Right renal cortex interstitium (tissue), 3 donors: ENCODE measurements at places on chromosomes 6 and 20.
A peak's percentile ranks its signal among the peaks of the same experiment; 100 is the strongest.

DNA sequence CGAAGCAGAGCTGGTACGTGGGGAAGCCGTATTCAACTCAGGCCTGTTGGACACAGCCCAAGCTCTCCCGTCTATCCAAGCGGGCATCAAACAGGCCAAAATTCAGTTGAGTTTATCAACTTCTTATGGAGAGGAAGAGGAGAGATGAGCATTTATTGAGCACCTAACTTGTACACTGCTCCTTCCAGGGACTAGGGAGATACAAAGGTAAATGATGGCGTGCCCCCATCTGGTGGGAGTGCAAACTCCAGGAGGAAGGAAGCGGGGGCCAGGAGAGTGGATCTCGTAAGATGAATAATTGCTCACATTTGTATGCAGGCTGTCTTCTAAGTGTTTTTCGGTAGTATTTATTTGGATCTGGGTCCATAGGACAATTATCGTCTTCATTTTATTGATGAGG is 146.6 kb downstream of the SOBP start:
- DNase-seq = no peak

DNA sequence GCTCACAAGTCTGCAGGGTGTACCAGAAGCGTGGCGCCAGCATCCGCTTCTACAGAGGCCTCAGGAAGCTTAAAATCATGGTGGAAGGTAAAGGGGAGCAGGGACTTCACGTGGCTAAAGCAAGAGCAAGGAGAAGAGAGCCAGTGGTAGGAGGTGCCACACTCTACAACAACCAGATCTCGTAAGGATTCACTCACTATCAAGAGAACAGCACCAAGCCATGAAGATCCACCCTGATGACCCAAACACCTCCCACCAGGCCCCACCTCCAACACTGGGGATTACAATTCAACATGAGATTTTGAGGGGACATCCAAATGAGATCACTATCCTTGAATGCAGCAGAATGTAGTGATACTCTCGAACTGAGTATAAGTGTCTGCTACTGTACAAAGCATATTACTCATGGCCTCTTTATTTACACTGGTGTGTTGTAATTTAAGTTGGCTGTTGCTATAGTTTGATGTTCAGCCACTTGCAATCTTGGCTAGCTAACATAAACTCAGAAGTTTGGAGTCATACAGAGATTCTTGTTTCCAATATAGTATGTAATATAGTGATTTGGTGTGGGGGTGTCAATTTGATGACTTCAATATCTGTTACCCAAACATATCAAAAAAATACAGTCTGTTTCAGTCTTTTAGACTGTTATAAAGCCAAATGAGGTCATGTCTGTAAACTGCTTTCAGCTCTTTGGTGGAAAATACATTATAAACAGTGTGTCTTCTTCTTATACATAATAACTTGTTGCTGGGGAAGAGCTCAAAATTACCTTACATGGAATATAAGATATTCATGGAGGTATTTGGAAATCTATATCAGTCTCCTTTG is 39.4 kb upstream of the MYLIP start:
- no peak for DNase-seq

DNA sequence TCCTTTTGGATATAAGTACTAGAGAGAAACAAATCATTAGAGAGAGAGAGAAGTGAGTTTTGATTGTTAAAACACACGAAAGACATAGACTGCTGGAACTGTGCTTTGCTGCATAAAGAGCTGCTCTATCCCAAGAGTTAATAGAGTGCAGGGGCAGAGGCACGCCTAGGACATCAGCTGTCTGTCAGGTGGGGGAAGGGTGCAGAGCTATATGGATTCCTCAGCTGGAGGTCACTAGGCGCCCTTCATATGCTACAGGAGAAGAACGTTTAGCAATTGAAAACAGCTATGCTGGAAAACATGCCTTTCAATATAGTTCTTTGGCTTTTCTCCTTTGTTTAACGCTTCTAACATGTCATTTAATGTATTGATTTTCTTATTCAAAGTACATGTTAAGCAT is 169.0 kb upstream of the MCHR2 start:
- no peak for DNase-seq

DNA sequence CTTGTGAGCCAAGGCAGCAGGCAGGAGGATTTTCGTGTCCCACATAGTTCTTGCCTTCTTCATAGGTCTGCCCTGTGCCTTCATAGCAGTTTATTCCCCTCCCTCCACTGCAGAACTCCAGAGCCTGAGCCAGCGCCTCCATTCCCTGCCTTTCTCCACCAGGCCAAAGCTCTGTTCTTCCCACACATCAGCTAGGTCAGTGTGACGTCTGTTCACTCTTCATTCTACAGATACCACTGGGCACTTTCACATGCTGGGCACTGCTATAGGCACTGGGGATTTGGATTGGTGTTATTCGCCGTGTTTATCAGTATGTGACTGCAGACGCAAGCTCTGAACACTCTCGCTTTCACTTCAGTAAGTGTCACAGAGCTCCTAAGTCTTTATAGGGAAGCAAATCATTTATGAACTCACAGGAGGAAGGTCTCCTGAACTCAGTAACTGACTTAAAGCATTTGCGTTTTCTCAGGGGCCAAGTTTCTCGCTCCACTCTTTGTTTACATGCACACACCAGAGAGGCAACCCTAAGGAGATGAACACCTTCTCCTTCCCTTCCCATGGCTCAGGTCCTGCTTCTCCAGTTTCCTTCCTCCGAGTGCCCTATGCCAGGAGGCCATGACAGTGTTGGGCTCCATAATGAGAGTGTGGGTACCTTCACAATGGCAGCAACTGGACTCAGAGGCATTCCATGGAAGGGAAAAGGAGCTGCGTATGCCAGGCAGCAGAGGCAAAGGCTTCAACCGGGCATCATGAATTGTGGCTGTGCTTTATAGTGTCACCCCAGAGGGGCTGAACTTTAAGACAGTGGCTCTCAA is 6.3 kb upstream of the APMAP start:
- DNase-seq = no peak

GRCh38 chr6:23140871-23141270 is 571.5 kb downstream of the HDGFL1 start:
- peak; percentile 6 for DNase-seq

GRCh38 chr6:121694801-121695251 is 259.4 kb downstream of the GJA1 start:
- DNase-seq = no peak

GRCh38 chr6:151213352-151213751 is 26.4 kb upstream of the AKAP12 start:
- DNase-seq = no peak

DNA sequence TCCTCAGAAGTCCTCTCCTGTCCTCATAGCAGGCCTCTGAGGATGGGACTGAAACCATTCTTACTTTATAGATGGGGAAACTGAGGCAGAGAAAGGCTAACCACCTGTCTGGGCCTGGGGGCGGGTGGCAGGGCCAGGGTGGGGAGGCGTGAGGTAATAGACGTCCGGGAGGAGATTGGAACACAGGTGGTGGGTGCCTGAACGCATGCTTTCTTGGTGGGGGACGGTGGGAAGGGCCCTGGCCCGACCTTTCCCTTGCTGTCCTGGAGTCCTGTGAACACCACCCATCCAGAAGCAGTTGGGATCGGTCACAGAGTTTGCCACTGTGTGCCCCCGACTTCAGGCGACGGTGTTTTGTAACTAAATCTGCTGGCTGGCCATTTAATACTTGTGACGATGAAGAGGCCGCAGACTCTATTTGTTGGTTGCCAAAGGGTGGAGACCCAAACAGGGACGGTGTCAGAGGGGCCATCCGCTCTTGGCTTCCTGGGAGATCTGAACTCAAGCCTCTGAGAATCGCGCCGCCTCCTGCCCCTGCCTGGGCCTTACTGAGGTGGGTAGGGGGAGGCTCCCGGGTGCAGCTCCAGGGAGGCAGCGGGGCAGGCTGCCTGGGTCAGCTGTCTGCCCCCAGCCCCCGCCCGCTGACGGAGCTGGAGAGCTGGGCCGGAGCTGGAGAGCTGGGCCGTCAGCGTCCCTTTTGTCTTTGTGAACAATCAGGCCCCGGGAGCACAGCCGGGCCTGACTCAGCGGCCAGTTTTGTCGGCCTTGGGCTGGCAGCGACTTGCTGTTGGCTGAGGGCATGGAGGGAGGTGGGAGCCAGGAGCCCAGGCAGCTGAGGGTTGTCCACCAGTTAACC is 4.1 kb downstream of the RBM38 start:
- no peak for DNase-seq

GRCh38 chr20:25227317-25227831 is 20.5 kb upstream of the PYGB start:
- DNase-seq = no peak

- DNase-seq = no peak
Observed at GRCh38 chr6:158907931-158908330, 88.8 kb upstream of the EZR start.

GRCh38 chr6:110053395-110054240 is 75.5 kb downstream of the GPR6 start:
- DNase-seq = peak; percentile 51

- no peak for DNase-seq
Observed at GRCh38 chr6:6886171-6886885, 221.4 kb upstream of the RREB1 start.
